ENCODE measurements at places on chromosomes 11 and 22.

DNA sequence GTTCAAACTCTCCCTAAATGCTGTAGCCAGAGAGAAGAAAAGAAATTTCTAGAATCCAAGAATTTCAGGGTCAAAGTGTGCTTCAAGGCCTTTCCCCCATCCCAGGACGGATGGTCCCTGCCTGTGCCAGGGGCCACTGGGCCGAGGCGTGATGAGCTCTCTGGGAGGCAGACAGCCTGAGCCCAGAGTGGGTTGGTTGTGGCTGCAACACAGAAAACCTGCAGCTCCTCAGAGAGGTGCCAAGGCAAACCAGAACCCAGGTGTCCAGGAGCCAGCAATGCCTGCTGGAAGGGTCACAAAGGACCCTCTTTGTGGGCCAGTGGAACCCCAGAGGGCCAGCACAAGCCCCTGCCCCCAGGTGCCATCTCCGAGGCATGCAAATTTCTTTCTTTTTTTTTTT, 2.6 kb upstream of the APOL6 start:
- no peak for DNase-seq

GRCh38 chr11:295351-296170, 3.8 kb downstream of the IFITM5 start:
- no peak for DNase-seq

DNA sequence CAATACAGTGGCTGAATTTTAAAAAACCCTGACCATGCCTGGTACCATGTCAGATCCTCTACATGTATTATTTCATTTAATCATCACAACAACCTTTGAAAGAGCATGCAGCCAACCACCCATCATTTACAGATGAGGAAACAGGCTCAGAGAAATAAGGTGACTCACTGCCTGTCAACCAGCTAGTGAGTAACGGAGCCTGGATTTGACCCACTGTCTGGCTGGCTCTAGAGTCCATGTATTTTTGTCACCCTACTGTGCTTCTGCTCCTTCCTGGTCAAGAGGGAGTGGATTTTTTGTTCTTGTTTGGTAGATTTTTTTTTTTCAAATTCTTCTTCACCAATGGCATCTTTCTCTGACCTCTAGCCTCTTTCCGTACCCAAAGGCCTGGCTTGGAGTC, 77.4 kb downstream of the CWC15 start:
- DNase-seq = no peak

- DNase-seq = no peak
These were observed 6.3 kb upstream of the SLC1A2 start for GRCh38 chr11:35425603-35426212.

GRCh38 chr22:23182309-23183060, 2.2 kb downstream of the BCR start:
- no peak for DNase-seq

DNA sequence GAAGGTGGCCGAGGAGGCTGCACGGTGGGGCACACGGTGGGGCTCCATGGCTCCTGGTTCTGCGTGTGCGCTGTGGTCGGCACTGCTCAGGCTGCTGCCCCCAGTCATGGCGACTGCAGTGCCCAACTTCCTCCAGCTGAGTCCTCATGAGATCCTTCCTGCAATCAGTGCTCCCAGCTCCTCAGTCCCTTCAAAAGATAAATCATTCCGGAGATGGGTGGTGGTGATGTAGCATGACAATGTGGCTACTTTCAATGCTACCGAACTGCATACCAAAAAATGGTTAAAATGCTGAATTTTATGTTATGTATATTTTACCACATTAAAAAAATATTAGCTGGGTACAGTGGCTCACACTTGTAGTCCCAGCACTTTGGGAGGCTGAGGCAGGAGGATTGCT, 14.1 kb upstream of the VPREB1 start:
- no peak for DNase-seq

DNA sequence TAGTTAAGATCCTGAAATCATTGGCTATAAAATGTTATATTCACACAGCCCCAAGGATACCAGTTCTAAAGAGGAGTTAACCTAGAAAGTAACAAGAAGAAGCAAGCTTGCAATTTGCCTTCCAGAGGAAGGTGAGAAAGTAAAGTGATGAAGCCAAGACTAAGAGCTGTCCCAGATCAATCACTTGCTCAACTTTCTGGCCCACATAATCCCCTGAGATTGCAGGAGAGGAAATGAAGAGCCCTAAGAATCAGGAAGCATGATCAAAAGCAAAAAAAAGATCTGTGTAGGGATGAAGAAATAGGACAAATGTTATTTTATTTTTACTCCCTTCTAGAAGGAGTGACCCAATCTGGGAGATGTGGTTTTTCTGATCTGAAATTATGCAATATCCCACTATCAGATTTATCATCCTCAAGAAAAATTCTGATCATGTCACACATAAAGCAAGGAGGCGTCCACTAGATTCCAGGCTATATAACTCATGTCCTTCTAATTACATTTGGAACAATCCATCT, 180.3 kb upstream of the GUCY1A2 start:
- no peak for DNase-seq

- no peak for DNase-seq
These were observed 34.2 kb upstream of the FTH1 start for GRCh38 chr11:62001450-62002191.

- no peak for DNase-seq
These were observed 13.1 kb downstream of the PTPN5 start for GRCh38 chr11:18778468-18778867.

DNA sequence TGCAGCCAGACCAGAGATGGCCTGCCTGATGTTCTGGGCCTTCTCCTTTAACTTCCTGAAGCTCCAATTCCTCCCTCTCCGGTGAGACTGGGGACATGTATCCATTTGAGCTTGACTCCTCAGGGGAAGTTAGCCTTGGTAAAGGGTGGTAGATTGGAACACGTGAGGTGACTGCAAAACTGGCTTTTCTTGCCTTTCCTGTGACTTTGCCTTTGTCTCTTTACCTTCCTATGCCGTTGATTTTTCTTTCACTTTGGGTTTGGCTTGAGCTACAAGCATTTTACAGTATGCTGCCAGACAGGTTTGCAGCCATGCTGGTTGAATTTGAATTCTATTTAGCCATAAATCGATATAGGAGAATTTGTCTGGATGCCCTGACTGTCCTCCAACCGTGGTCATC, 16.8 kb upstream of the GLYATL1 start:
- no peak for DNase-seq

DNA sequence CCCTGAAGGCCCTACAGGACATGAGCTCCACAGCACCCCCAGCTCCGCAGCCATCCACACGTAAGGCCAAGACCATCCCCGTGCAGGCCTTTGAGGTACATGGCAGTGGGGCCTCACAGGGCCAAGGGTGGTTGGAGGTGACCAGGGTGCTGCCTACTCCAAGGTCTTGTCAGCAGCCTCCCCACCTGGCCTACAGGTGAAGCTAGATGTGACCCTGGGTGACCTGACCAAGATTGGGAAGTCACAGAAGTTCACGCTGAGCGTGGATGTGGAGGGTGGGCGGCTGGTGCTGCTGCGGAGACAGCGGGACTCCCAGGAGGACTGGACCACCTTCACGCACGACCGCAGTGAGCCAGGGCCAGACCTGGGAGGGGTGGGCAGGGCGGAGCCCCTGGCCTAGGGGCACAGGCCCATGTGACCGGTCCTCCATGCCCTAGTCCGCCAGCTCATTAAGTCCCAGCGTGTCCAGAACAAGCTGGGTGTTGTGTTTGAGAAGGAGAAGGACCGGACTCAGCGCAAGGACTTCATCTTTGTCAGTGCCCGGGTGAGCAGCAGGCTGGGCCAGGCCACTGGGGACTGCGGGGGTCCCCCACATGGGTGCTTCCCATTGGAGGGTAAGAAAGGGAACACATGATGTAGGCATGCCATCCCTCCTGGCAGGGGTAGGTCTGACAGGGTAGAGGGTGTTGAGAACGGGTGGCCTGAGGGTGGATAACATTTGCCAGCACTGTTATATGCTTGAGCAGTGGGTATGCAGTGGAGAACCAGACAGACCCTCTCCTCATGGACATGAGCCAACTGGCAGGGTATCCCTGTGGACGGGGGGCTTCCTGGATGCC, 5.6 kb downstream of the INPPL1 start:
- no peak for DNase-seq

GRCh38 chr11:104343578-104343977, 179.6 kb upstream of the PDGFD start:
- DNase-seq = no peak

- no peak for DNase-seq
These were observed 17.0 kb downstream of the IGLL1 start for GRCh38 chr22:23563111-23563510.

DNA sequence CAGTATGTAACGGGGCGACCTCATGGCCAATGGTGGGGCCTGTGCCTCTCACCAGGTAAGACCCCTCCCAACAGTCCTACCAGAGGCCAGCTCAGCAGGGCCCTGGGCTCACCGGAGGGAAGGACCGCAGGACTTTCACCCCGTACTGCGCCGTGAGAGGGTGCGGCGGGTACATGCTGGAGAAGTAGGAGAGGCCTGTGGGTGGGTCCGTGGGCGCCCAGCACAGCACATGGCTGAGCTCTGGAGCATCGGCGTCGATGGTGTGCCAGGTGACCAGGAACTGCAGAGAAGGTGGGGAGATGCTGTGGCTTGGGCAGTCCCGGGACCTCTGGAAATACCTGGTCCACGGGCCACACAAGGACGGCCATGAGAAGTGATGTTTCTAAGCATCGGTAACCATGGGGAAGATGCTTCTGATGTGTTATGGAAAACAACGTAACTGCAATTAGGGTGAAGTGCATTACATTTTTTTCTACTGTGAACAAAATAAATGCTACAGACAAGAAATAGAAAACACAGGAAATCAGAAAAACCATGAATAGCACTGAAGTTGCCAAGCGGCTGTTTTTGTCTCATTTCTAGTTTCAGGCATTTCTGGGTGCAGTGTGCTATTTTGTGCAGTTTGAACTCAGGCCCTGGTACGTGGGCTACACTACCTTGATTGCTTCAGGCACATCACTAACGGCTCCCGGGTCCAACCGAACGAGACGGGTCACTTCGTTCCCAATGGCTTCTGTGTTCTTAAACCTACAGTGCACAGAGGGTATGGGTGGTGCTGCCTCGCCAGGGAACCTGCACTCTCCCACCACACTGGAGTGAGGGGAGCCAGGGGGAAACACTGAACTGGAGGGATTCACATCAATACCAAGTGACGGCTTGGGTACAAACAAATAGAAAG, 46.5 kb upstream of the SERPIND1 start:
- no peak for DNase-seq

DNA sequence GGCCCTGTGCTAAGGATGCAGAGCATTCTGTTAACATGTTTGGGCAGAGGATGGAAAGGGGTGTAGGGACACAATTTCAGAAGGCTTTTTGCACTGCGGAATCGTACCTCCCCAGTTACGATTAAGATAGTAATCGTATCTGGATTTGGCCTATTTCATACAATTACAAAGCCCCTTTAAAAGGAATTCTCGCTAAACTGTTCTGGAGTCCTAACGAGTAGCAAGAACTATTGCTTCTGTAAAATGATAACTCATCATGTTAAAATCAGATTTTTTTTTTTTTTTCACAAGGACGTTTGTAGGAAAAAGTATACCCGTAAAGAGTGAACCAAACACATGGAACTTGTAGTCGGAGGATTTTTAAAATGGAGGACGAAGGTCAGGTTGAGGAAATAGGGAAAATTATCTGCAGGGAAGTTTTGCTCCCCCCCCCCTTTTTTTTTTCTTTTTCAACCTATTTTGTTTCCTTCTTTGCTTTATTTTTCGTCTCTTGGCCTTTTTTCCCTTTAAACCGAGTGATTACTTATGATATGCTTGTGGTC, 934 bp downstream of the HSD17B12 start:
- DNase-seq = no peak

DNA sequence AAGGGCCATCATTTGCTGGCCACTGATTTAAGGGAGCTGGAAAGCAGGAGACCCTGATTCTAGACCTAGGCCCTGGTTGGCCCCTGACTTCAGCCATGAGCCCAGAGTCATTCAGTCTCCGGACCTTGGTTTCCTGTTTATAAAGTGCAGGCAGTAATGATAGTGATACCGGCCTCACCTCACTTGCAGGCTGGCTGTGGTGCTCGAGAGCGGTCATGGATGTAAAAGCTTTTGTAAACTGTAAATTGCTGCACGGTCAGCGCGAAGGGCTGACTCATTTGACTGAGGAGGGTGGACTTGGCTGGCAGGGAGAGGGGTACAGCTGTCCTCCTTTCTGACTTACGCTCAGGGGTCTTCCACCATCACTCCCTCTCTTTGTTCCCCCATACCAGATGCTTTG, 37.4 kb downstream of the FBLN1 start:
- DNase-seq = no peak

GRCh38 chr11:1303126-1303821, 6.2 kb downstream of the TOLLIP start:
- no peak for DNase-seq

DNA sequence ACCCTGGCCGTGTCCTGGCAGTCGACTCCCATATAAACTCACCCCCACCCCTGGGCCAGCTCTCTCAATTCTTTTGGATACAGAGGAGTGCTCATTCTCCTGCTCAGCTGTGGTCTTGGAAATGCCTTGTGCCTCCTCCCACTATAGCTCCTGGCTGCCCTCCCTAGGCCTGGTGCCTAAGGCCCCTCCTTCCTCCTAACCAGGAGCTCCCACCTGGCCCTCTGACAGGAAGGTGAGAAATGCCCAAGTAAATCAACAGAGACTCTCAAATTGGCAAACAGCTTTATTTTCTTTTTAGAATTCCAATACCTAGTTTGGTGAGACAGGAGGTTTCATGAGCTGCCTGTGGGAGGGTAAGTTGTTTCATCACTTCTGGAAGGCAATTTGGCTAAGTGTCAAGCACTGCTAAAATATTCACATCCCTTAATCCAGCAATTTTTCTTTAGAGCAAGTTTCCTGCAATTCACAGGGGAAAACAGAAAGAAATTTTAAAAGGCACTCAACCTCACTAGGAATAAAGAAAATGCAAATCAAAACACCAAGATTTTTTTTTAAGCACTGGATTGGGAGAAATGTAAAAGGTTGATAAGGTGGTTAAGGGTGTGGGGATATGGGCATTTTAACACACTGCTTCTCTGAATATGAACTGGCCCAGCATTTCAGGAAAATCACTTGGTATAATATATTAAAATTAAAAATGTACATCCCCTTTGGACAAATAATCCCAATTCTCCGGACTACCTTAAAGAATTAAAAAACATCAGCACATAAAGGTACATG, 209.7 kb upstream of the ARHGAP20 start:
- DNase-seq = no peak

- DNase-seq = no peak
These were observed 24.4 kb downstream of the PI4KA start for GRCh38 chr22:20834206-20834605.

DNA sequence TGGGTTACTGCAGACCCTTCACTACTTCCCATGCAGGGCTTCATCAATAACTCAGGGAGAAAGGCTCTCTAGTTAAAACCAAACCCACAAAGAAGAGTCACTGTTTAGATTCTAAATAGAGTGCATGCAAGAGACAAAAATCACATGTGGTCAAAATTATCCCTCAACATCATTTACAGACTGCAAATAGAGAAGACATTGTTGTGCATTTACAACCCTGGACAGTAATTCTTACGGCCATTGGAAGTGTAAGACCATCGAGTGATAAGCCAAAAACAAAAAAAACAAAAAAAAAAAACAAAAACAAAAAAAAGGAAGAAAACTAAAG, 93.4 kb downstream of the RASSF10 start:
- no peak for DNase-seq

DNA sequence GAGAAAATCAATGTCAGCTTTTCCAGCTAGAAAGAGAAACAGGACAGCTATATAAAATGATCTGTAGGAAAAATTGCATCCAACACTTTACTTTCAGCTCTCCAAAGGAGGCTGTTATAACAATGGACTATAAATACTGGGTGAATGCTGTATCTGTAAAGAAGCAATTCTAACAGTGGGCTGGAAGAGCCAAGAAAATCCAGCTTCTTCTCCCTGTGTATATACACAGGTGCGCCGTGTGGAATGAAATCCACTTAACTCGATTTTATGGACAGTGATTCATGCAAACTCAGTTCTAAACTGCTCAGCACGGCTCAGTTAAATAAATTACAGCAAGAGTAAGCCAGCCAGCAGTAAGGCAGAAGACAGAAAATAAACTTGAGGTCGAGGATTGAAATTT, 32.5 kb upstream of the LMO2 start:
- no peak for DNase-seq

Measured in GM18507 (cell line).